Fibroblast of the conjunctiva (primary cell): ENCODE measurements at places on chromosomes 12 and 14.

- DNase-seq = no peak
These were observed 82.4 kb downstream of the SCAF11 start for GRCh38 chr12:45907955-45908354.

DNA sequence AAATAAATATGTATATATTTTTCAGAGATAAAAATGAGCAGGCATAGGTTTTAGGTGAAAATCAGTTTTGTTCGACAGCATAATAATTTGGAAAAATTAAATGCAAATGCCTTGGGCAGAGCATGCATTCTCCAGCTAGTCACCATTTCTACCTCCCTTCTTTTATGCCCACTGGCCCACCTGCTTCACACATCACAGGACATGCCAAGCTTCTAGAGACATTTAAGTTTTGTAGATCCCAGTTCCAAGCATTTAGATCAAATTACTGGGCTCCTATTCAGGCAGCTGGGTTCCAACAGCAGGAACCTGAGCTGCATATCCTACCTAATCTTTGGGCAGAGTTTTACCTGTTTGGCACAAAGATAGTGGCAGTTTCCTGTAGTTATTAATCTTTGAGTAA is 67.6 kb upstream of the SLC38A4 start:
- DNase-seq = no peak

DNA sequence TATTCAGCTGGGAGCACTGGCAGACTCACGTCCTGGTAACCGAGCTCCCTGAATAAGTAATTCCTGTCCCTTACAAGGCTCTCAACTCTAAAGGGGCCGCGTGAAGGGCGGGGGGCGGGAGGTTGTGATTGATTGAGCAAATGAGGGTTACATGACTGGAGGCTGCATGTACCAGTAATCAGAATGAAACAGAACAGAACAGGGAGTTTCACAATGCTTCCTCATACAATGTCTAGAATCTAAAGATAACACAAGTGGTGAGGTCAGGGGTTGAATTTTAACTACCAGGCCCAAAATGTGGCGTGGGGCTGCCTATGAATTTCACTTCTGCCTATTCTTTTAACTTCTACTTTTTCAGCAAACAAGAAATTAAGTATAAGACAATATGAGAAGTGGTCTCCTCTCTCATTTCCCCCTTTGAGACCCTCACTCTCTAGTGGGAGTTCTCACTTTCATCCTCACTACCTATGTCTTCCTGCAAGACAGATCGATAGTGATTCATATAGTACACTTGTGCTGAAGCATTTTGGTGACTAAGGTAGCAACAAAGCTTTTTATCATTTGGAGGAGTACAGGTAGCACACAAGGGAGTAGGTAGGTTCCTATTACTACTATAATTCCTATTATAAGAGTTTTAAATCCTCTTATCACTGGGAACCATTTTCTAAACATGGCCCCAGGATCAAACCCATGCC is 239.8 kb downstream of the KTN1 start:
- DNase-seq = no peak

- DNase-seq = no peak
These were observed 54.1 kb upstream of the NUAK1 start for GRCh38 chr12:106192659-106193393.

- DNase-seq = no peak
These were observed 871.3 kb downstream of the GALC start for GRCh38 chr14:87121716-87122115.

- DNase-seq = no peak
These were observed 93.0 kb downstream of the SLC25A47 start for GRCh38 chr14:100416081-100416680.

GRCh38 chr14:97878727-97879126 is 1081.5 kb downstream of the VRK1 start:
- DNase-seq = peak; percentile 6

DNA sequence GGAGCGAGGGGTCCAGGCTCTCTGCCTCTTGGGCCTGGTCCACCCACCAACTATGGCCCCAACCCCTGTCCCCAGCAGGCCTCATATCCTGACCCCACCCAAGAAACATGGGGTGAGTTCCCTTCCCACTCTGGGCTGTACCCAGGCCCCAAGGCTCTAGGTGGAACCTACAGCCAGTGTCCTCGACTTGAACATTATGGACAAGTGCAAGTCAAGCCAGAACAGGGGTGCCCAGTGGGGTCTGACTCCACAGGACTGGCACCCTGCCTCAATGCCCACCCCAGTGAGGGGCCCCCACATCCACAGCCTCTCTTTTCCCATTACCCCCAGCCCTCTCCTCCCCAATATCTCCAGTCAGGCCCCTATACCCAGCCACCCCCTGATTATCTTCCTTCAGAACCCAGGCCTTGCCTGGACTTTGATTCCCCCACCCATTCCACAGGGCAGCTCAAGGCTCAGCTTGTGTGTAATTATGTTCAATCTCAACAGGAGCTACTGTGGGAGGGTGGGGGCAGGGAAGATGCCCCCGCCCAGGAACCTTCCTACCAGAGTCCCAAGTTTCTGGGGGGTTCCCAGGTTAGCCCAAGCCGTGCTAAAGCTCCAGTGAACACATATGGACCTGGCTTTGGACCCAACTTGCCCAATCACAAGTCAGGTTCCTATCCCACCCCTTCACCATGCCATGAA is 8.6 kb downstream of the ARHGAP9 start:
- no peak for DNase-seq

GRCh38 chr12:57131896-57132744 is 3.8 kb downstream of the LRP1 start:
- DNase-seq = no peak

DNA sequence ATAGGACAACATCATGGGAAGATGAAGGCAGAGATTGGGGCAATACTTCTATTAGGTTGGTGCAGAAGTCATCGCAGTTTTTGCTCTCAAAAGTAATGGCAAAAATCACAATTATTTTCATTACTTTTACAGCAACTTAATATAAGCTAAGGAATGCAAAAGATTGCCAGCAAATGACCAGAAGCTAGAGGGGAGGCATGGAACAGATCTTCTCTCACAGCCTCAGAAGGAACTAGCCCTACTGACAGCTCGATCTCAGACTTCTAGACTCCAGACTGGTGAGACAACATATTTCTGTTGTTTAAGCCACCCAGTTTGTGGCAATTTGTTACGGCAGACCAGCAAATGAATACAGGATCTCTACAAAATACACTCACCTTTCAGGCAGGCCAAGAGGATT is 348.5 kb upstream of the TBX3 start:
- no peak for DNase-seq

GRCh38 chr12:685388-685787 is 22.1 kb upstream of the NINJ2 start:
- no peak for DNase-seq

DNA sequence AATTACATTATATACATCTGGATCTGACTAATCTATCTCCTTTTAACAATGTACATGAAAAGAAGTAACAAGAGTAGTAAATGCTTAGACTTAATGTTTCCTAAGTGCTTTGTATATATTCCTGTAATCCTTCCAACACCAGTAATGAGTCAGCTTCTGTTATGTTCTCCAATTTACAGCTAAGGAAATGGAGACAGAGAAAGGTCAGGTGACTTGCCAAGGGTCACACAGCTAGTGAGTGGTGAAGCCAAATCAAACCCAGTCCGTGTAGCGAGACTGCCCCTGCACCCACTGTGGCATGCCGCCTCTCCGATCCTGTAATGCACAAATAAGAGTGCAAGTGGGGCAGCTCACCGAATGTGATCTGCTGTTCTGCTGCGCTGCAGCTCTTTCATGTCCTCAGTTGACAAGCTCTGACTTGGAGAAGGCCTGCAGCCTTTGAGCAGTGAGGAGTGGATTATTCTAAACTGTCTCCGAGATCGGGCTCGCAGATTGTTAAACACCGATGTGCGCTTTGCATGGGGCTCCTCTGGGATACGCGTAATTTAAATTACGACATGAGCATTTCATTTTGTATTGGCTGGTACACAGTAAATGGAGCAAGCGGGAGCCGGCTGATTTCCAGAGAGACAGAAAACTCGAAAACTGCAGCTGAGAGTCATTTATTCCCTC is 65.1 kb upstream of the KTN1 start:
- peak; percentile 52 for DNase-seq

DNA sequence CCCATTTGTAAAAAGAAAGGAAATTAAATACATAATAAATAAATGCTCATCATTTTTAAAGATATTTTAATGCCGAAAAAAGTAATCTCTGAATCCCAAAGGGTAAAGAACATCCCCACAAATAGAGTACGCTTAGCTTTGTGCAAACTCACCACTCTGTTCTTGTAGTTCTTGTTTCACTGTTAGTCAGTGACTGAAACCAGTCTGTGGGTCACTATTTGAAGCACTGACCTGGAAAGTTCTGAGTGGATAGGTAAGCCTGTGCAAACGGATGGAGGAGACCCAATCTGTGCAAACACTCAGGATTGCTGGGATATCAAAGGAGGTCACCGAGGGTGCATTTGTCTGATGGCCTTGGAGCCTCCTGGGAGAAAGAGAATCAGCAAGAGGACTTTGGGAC is 68.1 kb upstream of the TSPAN11 start:
- DNase-seq = no peak

- no peak for DNase-seq
These were observed 17.1 kb upstream of the EMP1 start for GRCh38 chr12:13179211-13180074.

DNA sequence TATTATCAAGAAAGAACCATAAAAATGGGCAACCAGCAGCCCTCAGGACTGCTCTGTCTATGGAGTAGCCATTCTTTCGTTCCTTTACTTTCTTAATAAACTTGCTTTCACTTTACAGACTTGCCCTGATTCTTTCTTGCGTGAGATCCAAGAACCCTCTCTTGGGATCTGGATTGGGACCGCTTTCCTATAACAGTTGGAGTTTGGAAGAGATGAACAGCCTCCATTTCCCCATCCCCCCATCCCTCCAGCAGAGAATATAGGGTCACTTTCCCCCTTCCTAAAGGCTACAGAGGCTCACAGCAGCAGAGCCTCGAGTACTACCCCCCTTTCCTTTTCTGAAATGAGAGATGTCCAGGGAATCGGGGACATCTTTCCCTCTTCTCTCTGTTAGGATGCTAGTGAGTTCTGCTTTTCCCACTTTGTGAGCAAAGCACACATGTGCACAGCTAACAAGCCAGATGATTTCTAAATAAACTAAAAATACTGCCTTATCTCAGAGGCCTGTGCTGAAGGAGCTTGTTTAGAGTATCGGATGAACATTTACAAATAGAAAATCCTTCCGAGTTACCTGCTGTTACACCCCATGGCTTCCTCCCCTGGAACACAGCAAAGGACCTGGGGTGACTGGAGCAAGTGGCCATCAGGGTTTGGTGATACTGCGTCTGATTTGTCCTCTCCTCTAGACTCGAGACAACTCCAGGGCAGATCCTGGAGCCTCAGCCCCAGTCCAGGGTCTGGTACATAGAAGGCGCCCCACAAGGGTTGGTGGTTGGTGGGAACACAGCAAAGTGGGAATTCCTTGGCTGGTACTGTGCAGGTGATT is 144.2 kb downstream of the SLC38A6 start:
- DNase-seq = no peak

DNA sequence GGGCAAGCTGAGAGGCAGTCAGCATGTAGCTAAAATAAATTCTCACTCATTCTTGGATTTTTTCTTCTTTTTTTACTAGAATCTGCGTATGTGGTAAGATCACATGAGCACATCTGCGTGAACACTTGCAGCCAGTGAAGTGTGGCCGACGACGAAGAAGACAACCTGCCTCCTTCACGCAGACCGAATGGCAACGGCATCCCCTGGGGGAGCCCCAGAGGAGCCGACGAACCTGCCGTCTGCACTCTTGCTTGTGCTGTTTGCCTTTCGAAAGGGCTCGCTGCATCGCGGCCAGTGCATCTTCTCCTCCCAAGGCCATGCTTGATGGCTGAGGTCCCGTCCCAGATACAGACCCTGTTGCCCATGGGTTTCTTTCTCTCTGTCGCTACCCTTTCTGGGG is 113.8 kb downstream of the KCNK10 start:
- no peak for DNase-seq

GRCh38 chr12:3137268-3137781 is 60.1 kb downstream of the TSPAN9 start:
- no peak for DNase-seq

- no peak for DNase-seq
These were observed 1.5 kb upstream of the IGF1 start for GRCh38 chr12:102481705-102482425.

- no peak for DNase-seq
These were observed 52.6 kb downstream of the DYRK2 start for GRCh38 chr12:67701121-67701520.

GRCh38 chr14:103749452-103749851 is 33.8 kb downstream of the ZFYVE21 start:
- DNase-seq = no peak

GRCh38 chr14:30426463-30426862 is 132.5 kb upstream of the G2E3 start:
- DNase-seq = no peak

DNA sequence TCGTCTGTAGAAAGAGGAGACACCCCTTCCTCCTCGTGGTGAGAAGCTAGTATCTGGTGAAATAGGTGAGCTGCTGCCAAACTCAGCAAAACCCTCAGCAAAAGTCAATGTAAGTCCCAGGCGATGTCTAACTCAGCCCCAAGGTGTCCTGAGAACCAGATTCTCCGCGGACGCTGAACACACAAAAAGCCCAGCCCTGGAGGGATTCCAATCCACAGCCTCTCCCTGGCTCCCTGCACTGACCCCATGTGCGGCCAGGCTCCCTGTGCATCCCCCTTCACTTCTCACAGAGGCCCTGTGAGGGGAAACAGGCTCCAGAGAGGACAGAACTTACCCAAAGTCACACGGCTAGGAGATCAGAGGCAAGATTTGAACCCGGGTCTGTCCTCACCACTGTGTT is 81.5 kb downstream of the NINJ2 start:
- DNase-seq = no peak

- no peak for DNase-seq
These were observed 142.5 kb upstream of the SSTR1 start for GRCh38 chr14:38065106-38065762.

DNA sequence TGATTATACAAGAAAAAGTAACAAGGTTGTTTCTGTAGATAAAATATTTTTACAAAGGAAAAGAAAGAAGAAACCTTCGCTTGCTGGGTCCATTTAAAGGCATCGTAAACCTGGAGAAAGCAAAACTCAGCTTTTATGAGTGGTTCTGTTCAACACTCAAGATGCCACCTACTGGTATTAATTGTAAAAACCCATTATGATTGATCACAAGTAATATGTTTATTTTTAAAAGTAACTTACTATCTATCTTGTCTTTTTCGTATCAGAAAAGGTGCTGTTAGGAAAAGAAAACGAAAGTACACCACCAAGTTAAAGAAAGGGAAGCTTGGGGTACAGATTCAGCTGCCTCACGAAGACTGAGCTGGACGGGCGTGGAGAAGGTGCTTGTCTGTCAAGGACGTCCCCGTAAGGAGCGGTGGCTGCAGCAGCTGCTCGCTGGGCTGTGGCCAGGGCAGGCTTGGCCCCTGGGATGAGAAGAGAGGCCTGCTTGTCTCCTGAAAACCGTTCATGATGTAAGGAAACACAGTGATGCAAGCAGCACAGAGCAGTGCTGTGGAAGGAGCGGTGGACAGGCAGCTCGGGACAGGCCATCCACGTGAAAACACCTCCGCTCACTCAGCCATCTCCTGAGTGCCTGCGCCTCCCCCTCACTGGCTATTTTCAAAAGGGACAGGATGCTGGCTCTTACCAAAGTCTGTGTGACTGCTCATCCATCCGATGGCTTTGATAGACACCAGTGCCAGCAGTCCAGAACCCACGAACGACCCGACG is 25.0 kb downstream of the SLC15A4 start:
- no peak for DNase-seq
